Stimulated activated CD8-positive, alpha-beta memory T cell treated with anti-CD3 and anti-CD28 coated beads, Interleukin-4, amount 100 ng/mL, for 1 hour (primary cell): ENCODE measurements at places on chromosomes 16 and 17.

DNA sequence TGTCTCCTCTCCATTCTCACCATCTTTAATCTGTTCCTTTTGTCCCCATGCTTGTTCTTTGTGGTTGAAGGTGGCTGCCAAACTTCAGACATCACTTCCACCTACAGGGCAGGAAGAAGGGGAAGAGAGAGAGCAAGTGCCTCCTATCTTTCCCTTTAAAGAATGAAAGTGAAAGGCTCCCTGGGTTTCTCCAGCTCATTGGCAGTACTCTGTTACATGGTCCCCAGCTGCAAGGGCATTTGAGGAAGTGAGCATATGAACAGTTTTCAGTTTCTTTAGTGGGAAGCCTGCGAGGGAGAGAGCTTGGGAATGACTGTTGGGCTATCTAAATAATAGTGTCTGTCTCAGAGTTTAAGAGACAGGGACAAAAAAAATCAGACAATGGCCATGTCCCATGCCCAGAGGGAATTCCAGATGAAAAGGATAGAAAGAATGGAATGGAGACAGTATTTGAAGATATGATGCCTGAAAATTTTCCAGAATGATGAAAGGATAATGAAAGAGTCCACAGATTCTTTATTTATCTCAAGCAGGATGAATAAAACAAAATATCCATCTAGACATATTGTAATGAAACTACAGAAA, 159.9 kb downstream of the LGALS9B start:
- DNase-seq = no peak

GRCh38 chr16:9650284-9650683, 531.9 kb downstream of the GRIN2A start:
- no peak for DNase-seq

- DNase-seq = no peak
Observed at GRCh38 chr17:56451629-56452028, 141.9 kb upstream of the NOG start.

DNA sequence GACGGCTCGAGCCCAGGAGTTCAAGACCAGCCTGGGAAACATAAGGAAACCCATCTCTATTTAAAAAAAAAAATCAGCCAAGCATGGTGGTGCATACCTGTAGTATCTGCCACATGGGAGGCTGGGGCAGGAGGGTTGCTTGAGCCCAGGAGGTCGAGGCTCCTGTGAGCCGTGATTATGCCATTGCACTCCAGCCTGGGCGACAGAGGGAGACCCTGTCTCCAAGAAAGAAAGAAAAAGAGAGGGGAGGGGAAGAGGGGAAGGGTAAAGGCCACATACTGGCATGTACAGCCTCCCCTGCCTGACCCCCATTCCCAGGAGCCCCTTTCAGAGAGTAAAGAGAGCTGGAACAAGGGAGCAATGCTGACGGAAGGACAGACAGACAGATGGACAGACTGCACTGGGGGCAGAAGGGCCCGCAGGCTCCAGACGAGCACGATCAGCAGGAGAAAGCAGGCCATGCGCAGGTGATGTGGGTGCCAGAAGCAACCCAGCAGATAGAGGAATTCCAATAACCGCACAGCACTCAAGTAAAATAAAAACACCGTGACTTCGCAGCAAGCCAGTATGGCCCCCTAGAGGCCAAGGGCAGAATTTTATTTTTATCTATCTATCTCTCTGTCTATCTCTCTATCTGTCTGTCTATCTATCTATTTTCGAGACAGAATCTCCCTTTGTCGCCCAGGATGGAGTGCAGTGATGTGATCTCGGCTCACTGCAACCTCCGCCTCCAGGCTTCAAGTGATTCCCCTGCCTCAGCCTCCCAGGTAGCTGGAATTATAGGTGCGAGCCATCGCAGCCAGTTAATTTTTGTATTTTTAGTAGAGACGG, 27.1 kb upstream of the SNN start:
- no peak for DNase-seq

DNA sequence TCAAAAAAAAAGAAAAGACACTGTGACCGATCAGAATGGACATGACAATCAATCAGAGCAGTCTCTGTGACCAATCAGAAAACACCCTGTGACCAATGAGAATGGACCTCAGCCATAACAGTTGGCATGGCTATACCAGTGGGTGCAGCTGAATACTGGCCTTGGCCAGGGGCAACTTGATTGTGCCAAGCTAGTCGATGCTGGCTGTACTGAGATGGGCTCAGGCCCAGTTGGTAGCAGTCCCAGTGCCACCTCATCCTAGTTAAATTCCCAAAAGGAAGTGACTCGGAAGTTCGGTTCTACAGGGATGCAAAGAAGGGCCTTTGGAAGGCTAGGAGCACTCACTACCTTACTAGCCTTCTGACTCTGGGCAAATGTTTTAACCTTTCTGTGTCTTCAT, 37.2 kb upstream of the BCO1 start:
- DNase-seq = no peak

DNA sequence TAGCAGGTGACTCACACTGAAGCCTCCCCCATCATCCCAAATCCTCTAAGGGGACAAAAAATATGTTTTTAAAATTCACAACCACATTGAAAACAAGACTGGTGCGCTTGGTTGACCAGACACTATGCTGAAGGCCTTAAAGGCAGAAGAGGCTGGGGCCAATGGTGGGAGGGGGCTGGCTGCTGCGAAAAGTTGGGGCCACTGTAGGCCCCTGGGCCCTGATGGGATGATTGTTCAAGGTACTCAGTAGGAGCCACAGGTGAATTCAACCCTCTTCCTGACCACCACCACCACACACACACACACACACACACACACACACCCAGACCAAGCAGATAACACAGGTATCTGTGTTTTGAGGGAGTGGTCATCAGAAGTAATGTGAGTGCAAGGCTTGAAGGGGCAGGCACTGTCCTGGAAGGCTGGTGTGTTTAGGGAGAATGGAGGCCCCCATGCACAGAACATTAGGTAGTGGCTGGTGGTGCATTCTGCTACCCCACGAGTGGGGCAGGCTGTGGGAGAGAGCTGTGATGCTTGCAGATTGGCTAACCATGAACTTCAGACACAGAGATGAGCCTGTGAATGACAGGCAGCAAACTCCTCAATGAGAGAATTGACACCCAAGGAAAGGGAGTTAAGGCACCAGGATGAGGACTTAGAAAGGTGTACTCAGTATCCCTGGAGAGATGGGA, 55.0 kb downstream of the NT5M start:
- no peak for DNase-seq

DNA sequence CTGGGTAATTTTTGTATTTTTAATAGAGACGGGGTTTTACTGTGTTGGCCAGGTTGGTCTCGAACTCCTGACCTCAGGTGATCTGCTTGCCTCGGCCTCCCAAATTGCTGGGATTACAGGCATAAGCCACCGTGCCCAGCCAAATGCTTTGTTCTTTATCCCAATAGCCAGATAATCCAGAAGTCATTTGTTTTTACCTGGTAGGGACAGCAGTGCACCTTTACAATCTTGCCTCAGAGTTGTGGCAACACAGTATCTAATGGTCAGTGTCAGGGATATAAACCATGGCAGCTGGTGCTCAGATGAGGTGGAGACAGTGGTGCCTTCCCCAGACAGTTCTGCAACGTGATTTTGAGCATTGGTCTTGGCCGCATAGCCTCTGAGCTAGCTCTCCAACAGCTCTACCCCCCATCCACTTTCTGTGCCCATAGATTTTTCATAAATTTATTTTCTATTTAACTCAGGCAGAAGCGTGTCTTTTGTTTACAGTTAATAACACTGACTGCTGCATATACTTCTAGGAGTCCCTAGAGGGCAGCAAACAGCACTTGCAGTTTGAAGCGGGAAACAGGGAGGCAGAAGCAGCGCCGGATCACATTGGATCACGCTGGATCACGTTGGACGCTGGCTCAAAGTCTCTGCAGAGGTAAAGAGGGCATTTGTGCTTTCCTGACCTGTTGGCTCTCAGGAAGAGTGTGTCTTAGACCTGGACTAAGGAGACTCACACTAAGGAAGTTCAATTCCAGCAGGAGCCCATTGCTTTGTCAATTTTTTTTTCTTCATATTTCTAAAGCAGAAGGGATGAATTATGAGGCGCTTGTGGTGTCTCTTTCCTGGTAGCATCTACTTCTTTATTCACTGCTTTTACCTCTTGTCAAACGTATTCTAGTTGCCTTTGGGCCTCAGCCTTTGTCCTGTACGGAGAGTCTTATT, 5.1 kb upstream of the GGT6 start:
- DNase-seq = peak; percentile 14

- no peak for DNase-seq
Observed at GRCh38 chr16:30839523-30840227, 52.7 kb upstream of the ZNF629 start.

DNA sequence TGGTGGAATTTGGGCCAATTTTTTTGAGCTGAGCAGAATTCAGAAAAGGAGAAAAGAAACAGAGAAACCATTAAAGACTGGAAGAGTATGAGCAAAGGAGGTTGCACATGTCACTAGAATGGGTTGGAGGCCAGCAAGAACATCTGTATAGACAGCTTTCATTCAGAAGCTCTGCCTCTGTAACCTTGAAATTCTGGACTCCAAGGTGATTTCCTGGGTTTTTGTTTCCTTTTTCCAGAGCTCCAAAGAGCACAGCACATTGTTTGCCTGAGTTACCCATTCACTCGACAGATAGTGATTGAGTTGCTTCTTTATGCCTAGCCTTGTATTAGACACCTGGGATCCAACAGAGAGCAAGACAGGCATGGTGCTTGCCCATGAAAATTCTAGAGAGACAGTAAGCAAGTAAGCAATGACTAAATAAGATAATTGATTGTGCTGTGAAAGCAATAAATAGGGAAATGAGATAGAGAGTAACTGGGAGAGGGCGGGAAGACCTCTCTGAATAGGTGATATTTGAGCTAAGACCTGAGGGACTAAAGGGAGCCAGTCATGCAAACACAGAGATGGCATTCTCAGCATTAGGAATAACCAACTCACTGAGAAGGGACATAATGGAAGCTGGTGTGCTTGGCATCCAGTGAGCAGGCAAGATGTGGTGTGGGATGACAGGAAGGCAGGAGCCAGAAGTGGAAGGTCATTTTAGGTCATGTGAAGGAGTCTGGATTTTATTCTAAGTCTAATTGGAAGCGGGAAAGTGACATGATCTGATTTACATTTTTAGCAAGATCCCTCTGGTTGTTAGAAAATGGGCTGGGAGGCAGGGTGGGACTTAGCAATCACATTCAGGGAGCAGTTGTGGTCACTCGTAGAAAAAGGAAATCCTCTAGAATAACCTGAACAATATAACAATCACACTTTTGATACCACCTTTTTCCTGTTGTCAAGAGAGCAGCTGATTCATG, 197.5 kb downstream of the HS3ST3A1 start:
- no peak for DNase-seq

GRCh38 chr17:4249452-4250029, 14.2 kb downstream of the ANKFY1 start:
- no peak for DNase-seq

- DNase-seq = no peak
Observed at GRCh38 chr16:74321356-74321755, 24.7 kb downstream of the PSMD7 start.

GRCh38 chr17:49556223-49556943, 19.3 kb upstream of the NXPH3 start:
- peak; percentile 73 for DNase-seq

- DNase-seq = no peak
Observed at GRCh38 chr17:61065263-61065773, 334.3 kb upstream of the TBX2 start.

- DNase-seq = no peak
Observed at GRCh38 chr17:19569785-19570543, 36.3 kb downstream of the SLC47A1 start.

DNA sequence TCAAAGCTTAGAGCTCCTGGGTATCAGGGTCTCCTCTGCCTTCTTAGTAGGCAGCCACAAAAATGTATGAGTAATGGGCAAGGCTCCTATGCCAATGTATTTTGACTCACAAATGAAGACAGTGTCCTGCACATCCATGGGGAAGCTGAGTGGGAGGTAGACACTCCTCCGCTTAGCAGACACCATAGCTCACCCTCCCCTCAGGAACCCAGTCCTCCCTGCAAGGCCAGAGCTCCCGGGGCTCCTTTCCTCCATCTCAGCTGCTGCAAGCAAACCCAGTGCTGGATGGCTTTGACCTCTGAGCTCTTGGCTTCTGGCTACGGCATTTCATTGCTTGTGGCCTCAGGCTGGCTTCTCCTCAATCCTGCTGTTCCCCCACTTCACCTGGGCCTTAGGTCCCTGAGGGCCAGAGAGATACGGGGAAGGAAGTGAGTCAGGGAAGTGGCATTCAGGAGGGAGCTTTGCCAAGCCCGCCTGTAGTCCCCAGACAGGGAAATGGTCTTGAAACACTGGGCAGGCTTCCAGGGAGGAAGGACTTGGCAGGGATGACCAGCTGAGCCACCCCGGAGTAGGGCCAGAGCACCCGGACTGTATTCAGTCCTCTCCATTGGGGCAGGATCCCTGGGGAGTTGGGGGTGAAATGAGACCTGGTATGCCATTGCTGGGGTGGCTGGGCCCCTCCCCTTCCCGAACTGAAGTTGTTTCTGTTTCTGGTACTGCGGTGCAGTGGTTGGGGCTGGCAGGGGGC, 4.5 kb downstream of the ABCC3 start:
- no peak for DNase-seq

GRCh38 chr17:40095351-40095943, 4.9 kb downstream of the NR1D1 start:
- DNase-seq = no peak

GRCh38 chr16:78389009-78389498, 289.6 kb downstream of the WWOX start:
- DNase-seq = no peak

DNA sequence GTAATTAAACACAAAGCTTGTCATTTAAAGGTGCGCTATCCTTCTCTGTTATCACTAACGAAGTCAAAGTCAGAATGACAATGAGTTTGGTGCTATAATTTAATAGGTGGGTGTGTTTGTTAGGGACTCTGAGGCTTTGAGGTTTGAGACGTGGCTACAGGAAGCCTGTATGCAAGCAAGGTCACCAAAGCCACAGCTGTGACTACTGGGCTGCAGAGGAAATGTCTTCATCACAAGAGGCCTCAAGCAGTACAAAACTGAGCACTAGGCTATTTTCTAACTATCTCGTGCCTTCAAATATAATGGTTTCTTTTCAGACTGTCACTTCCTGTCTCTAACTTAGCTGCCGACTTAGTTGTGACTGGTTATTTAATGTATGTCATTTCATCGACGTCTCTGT, 141.2 kb downstream of the AATF start:
- DNase-seq = peak; percentile 30

- DNase-seq = no peak
Observed at GRCh38 chr17:57158795-57159194, 73.7 kb downstream of the AKAP1 start.

DNA sequence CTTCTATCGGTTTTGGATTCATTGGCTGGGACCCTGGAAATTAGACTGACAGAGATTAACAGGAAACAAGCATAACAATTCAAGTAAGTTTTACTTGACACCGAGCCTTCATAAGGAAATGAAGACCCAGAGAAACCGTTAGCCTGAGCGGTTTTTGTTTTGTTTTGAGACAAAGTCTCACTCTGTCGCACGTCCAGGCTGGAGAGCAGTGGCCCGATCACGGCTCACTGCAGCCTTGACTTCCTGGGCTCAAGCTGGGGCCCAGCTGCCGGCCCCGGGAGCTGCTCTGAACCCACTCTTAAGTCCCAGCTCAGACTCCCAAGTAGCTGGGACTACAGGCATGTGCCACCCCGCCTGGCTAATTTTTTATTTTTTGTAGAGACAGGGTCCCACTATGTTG, 321.3 kb downstream of the SEC14L1 start:
- DNase-seq = no peak
